ENCODE measurements at places on chromosomes 2 and 18.

GRCh38 chr2:72992734-72993102, 75.4 kb downstream of the EMX1 start:
- DNase-seq = no peak

DNA sequence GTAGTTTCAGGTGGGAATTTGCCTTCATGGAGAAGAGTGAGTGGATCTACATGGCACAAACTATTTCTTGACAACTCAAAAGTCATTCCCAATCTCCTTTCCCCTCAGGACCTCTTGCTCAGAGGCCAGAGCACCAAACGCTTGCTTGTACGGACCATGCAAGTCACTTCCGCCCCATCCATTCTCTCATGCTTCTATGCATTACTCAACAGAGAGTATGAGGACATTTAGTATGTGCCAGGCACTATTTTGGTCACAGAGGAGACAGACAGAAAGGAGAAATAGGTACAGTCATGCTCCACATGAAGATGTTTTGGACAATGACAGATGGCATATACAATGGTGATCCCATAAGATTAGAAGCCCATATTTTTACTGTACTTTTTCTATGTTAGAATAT, 117.5 kb downstream of the ACTR3 start:
- no peak for DNase-seq

DNA sequence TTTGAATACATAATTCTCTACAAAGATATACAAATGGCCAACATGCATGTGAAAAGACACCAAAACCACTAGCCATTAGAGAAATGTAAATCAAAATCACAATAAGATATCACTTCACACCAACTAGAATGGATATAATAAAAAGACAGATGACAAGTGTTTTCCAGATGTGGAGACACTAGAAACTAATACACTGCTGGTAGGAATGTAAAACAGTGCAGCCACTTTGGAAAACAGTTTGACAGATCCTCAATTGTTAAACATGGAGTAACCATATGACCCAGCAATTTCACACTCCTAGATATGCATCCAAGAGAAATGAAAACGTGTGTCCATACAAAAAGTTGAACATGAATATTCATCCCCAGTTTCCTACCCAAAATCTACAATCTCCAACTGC, 9.8 kb upstream of the RAB11FIP5 start:
- no peak for DNase-seq

- no peak for DNase-seq
Measured at GRCh38 chr18:12433829-12434540, 26.3 kb downstream of the PRELID3A start.

DNA sequence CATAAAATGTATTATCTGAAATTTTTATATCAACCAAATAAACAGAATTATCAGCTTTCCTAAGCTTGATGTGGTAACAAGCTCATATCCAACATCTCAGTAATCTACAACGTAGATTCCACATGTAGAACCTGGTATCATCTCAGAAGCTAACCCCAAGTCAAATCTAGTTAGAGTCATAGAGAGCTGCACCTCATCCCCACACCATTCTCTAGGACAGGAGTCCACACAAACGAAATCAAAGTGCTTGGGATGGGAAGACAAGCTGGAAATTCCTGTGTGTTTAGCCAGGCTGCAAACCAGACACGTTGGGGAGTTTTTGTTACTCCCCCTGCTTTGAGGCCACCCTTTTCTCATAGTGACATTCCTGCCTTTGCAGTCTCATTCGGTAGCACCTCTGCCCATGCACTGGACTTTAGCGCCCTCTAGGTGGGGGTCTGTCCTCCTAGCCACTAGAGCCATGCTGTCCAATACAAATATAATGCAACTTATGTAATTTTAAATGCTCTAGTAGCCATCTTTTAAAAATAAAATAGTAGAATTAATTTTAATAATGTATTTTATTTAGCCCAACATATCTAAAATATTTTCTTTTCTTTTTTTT, 28.1 kb upstream of the SATB2 start:
- no peak for DNase-seq

GRCh38 chr2:207239754-207240494, 74.2 kb upstream of the KLF7 start:
- no peak for DNase-seq

DNA sequence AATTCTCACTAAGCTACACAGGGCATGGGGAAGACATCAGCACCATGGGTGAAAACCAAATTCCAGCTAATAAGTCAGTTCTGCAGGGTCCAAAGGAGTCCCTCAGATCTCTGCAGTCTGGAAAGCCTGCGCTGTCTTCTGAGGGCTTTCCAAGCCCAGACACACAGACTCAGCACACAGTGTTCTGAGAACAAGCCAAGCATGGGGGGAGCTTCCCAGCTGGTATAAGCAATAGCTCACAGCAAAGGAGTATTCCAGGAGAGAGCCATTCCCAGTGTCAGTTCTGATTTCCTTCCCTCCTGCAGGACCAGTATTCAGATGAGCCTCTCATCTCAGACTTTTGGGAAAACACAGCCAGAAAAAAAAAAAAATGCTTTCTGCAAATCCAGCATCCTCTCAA, 370.8 kb downstream of the TNS1 start:
- DNase-seq = no peak

GRCh38 chr18:59149416-59149815, 9.7 kb downstream of the SEC11C start:
- no peak for DNase-seq

- no peak for DNase-seq
Measured at GRCh38 chr2:119548516-119549120, 4.4 kb downstream of the CFAP221 start.

- no peak for DNase-seq
Measured at GRCh38 chr2:160199683-160200389, at the start of gene ITGB6. Gene ITGB6 (minus strand): TSS chr2:160200272. CDS start chr2:160200063, 209 bp downstream.

DNA sequence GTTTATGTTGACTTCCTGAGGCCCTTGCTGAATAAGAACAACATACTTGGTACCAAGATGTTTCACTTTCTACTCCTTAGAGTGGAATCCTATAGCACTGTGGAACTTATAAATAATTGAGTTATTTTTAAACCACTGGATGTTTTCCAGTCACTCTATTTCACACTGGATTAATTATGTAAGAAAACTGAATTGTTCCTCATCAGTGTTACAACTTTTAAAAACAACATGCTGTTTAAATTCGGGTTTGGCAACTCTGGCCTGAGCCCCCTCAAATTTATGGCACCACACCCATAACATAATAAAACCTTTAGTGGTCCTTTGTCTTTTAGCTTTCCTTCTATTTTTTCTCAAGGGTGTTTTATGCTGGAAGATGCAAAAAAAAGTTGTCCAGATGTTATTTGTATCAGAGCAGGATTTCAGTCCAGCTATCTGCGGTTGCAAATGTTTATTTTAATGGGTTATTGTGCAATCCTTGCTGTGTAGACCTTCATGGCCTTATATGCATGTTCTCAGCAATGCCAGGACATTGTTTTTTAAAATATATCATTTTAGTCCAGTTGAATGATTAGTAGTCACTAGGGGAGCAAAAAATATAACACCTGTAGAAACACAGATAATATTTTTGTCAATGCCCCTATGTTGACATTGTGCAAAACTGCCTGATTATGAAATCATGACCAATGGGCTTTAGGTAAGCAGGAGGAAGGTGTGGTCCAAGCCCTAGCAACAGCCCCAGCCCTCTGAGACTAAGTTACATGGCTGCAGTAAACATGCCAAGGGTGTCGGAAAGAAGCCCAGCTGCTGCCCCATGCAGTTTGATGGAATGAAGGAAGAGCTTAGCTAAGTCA, 638.0 kb upstream of the ZEB2 start:
- no peak for DNase-seq

- DNase-seq = no peak
Measured at GRCh38 chr2:121408641-121409040, 122.0 kb upstream of the RNU4ATAC start.

GRCh38 chr18:48124857-48125626, 194.6 kb upstream of the SMAD2 start:
- DNase-seq = no peak

DNA sequence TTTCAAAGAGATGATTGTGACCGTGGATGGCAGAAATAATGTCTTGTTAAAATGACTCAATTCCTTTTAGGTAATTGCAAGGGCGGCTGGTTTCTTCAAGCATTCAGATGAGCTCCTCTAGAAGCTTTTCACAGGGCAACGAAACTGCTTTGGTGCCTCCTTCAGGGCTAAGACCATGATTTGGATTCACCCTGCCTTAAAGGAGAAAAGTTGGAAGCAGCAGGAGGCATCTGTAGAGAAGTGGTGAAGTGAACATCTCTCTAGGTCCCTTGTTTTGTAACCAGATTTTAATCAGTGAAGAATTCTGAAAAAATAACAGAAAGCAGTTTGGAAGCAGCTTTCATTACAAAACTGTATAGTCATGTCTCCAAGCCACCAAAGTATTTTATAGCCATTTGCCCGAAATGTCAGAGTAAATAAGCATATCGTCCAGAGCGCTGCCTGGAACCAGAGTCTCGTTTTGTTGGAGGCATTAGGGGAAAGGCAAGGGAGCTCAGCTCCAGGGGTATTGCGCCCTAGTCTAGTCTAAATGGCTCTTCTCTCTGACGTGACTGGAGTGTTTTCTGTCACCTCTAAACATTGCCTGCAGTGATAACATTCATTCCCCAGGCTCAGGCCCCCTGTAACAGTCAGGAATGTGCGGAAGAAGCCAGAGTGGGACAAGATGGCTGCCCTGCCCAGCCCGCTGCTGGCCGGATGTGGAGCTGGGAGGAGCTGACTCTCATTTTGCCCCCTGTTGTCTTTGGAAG, 57.8 kb upstream of the ITGB6 start:
- DNase-seq = no peak

DNA sequence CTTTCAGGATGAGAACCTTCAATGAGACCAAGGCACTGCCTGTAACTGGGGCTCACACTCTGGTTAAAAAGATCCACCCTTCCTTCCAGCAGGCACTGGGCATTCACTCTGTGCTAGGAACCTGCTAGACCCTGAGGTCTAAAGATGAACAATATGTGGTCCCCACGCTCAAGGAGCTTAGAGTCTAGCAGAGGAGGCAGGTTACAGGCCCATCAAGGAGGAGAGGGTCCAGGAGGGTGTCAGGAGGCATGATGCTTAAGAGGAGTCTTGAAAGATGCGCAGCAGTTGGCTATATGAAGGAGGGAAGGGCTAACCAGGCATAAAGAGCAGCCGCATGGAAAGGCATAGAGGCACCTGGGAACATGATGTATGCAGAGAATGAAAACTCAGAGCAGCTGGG, 4.5 kb downstream of the ANKRD53 start:
- no peak for DNase-seq

DNA sequence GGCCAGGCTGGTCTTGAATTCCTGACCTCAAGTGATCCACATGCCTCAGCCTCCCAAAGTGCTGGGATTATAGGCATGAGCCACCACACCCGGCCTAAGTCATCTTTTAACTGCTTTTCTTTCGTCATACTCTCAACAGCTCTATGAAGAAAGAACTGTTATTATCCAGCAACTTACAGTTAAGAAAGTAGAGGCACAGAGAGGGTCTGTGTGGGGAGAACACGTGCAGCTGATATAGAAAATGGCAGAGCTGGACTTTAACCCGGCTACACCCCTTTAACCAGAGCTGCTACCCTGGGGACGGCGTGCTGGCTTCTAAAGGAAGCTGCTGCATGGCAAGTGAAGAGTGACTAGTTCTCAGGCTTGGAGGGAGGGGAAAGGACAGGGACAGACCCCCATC, 25.5 kb downstream of the IGFBP2 start:
- DNase-seq = no peak

- DNase-seq = no peak
Measured at GRCh38 chr2:162677476-162677875, 161.1 kb downstream of the KCNH7 start.

DNA sequence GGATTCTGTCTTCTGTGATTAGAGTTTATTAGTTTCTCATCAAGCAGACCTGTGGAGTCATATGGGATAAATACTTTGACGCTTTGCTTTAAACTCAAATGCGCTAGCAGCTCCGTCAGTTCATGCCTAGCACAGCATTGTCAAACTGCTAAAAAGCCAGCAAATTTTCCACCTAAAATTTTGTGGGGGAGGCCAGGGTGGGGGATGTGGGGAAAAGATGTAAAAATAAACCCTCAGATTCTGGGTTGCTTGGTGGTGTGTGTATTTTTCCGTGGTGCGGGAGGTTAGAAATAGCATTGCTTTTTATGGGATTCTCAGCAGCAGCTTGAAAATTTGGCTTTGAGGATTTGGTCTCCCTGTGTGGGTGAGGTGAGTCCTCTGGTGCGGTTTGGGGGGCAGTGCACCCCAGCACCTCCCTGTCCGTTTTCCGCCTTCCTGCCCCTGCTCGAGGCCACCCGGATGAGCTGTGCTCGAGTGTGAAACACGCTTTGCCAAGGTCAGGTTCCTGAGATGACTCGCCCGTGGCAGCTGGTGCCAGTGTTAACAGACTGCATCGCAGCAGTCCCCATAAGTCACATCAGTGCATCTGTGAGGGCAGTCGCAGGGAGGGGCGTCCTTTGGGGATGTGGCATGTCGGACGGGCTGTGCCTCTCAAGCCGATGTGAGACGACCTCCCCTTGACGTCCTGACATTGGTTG, 65.9 kb downstream of the LDLRAD4 start:
- DNase-seq = no peak

DNA sequence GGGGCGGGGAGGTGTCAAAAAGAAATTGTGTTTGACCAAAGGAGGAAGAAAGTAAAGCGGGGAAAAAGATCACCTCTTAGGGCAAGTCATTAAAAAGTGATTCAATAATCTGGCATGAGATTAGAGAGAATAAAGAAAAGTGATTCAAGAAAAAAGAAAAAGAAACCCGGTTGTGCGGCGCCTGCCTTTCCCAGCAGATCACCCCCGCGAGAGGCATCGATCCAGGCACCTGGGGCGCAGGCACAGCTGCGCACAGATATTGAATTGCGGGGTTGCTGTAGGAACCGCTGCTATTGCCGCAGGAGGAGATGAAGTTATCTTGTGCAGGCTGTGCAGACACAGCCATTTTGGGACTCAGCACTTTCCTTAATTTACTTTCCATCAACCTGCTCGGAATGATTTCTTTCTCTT, 71.2 kb downstream of the PLB1 start:
- DNase-seq = no peak

DNA sequence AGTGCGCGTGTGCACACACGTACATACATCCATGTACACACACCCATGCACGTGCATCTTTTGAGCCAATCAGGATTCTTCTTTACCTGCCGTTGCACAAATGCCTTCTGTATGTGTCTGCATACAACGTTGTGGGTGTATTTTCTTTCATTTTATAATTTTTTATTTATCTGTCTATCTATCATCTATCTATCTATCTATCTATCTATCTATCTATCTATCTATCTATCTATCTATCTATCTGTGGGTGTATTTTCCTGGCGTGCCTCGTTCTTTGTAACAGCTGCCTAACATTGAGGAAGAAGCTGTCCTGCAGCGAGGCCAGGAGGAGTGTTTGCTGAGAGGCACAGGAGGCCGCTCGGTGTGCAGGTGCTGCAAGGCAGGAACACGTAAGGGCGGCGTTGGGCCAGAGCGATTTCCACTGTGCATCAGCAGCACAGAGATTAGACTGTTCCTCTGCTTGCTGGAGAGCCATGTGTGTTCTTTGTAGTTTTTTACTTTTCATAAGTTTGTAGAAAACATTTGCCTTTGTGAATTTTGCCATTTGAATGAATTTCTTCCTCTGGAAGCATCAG, 84.4 kb downstream of the DGKD start:
- no peak for DNase-seq

- no peak for DNase-seq
Measured at GRCh38 chr2:72813841-72814240, 12.0 kb downstream of the EXOC6B start.

All from KG1 (cell line).